ENCODE measurements at places on chromosomes 13 and 19.

- DNase-seq: no peak
Measured at GRCh38 chr19:51161266-51161665, 19.2 kb downstream of the SIGLEC7 start.

- DNase-seq: no peak
Measured at GRCh38 chr13:24650161-24650560, 30.0 kb upstream of the ATP12A start.

- no peak for DNase-seq
Measured at GRCh38 chr19:50562996-50563395, 5.2 kb downstream of the LRRC4B start.

GRCh38 chr13:33838647-33839046 is 20.7 kb downstream of the RFC3 start:
- no peak for DNase-seq

GRCh38 chr13:34416971-34417380 is 525.1 kb upstream of the NBEA start:
- no peak for DNase-seq

GRCh38 chr13:44609137-44609536 is 33.0 kb upstream of the TSC22D1 start:
- no peak for DNase-seq

DNA sequence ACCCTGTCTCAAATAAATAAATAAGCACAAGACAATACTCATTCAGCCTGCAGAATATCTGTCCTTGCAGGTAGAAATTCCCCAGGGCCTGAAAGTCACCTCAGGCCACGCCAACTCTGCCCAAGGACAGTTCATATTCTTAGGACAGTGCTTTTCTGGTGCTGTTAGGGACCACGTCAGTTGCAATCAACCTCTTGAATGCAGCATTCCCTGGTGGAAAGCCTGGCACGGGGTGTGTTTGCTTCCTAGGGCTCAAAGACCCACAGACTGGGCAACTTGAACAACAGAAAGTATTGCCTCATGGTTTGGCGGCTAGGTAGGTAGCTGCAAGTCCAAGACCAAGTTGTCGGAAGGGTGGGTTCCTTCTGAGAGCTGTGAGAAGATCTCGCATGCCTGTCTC is 160.3 kb downstream of the KCTD15 start:
- no peak for DNase-seq

- no peak for DNase-seq
Measured at GRCh38 chr19:46355234-46356148, 8.6 kb downstream of the PPP5C start.

DNA sequence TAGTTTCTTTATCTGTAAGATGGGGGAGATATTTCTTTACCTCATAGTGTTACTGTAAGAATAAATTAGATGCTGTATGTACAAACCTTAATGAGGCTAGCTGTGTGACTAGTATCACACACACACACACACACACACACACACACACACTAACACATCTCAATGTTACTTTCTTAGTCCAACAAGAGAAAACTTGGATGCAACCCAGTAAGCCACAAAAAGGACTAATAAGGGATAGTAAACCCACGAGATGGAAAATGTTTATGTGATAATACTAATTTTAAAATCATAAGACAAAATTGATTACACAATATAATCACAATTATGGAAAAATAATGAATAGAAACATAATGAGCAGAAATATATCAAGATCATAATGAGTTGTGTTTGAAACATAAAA is 437.7 kb upstream of the ZNF507 start:
- no peak for DNase-seq

- DNase-seq: no peak
Measured at GRCh38 chr19:4130744-4131438, 7.0 kb upstream of the MAP2K2 start.

DNA sequence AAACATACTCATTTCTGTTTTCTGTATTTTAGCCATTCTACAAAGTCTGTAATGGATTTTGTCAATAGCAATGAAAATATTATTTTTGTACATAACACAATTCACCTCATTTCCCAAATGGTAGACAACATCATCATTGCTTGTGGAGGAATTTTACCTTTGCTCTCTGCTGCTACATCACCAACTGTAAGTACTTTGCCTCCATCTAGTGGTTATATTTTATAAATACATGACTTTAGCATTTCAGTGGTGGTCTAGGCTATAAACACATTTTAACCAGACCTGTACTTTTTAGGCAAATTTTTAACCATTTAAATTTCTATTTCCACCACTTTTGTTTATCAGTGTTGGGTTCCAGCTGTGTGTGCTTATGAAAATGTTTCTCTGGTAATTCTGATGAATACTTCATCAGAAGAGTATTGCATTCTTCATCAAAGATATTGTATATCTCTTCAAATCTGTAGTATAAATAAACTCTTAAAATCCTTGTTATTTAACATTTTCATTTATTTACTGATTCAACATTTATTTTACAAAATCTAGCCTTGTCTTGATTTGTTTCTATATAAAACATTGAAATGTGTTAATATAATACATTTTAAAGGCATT is 222.4 kb downstream of the NBEA start:
- DNase-seq: no peak

DNA sequence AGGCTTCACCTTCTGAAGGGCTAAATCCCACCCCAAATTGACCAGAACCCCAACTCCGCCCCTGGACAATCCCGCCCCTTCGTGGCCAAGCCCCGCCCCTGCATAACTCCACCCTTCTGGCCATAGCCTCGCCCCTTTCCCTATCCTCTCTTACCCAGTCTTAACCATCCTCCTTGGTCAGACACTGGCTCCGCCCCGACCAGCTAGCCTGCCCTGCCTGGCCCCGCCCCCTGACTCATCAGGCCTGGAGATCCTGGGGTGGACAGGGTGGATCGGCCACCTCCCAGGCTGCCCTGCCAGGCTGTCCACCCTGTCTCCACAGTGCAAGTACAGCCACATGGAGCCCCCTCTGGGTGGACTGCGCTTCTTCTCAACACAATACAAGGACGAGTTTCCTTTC is 8.0 kb upstream of the ZNF358 start:
- no peak for DNase-seq

- DNase-seq: no peak
Measured at GRCh38 chr13:100789968-100790367, 115.4 kb upstream of the TMTC4 start.

- DNase-seq: no peak
Measured at GRCh38 chr19:19169236-19170052, 619 bp downstream of the MEF2B start.

GRCh38 chr19:1366296-1366695 is 17.4 kb upstream of the NDUFS7 start:
- DNase-seq: no peak

DNA sequence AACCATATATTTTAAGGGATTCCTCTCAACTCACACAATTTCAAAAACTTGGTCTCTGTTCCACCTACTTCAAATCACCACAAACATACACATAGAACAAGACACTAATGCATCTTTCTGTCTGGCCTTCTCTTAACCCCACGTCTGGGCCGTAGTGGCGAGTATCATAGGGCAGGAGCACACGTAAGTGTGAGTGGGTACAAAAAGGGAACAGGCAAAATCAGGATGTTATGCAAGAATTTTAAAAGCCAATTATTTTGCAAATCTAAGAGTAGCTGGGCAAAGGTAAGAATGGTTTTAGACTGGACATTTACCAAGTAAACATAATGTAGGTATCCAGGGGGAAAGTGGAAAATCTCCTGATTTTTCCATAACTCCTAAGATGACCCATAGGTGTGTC is 35.1 kb downstream of the MTMR6 start:
- no peak for DNase-seq

GRCh38 chr13:40613192-40613818 is 53.1 kb downstream of the FOXO1 start:
- DNase-seq: no peak

GRCh38 chr19:40371802-40372122 is 18.2 kb downstream of the HIPK4 start:
- no peak for DNase-seq

DNA sequence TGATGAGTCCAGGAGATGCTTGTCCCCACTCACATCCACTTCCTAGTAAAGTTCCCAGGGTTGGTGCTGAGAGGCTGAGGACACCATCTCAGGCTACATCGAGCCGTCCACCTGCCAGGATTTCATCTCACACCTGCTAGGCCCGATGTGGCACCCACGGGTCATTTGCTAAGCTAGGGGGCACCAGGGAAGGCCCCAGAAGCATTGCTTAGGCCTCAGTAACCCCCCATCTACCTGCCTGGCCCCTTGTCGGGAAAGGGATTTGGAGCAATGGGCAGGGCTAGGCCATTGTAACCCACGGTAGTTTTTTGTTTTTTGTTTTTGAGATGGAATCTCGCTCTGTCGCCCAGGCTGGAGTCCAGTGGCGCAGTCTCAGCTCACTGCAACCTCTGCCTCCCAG is 51.8 kb downstream of the F2RL3 start:
- no peak for DNase-seq

DNA sequence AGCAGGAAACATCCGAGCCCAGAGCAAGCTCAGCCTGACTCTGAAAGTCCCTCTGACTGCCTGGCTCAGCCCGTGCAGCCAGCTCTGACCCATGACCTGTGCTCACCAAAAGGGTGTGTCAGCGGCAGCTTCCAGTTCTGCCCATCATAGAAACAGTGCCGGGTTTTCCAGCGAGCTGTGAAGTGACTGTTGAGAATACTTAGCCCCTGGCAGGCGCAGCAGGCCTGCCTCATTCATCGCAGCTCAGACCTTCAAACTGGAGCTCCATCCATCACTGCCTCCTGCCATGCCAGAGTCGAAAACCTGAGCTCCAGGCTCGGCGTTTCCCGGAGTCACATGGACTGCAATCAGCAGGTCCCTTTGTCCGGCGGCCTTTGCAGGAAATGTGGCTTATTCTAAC is 16.3 kb upstream of the GSX1 start:
- no peak for DNase-seq

GRCh38 chr19:41064974-41065569 is 23.2 kb upstream of the CYP2A13 start:
- no peak for DNase-seq

GRCh38 chr19:29255912-29256311 is 43.0 kb upstream of the UQCRFS1 start:
- no peak for DNase-seq

DNA sequence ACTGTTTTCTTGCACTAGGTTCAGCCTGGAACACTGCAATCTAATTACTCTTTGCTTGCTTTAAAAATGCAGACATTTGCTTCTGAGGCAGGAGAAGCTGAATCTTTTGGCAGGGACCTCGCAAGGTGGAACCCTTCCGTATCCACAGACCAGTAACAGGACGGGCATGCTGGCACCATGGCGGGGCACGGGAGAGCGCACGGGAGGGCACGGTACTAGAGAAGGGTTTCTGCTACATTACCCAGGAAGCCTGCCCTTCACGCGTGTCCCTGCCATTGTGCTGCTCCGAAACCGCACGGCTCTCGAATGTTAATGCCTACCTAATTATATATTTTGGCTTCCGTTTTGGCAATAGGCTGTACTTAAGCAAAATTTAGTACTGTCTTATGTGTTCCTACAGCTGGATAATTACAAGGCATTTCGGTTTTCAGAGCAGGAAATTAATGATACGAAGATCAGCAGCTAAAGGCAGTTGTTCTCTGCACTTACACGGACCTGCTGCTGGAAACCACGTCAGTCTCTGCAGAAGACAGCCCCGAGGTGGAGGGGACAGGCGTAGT is 430.4 kb downstream of the IRS2 start:
- no peak for DNase-seq

DNA sequence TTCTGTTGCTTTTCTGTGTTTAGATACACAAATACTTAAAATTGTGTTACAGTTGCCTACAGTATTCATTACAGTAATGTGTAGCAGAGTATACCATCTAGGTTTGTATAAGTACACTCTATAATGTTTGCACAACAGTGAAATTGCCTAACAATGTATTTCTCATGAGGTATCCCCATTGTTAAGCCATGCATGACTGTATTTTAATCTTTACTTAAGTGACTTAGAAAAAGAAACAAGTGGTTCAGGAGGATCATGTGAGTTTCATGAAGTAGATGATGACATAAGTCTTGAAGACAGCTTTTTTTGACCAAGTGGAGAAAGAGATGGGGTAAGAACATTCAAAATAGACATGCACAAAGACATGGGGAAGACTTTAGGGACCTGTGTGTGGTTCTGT is 8.4 kb upstream of the KCTD4 start:
- DNase-seq: no peak

- DNase-seq: no peak
Measured at GRCh38 chr13:99484473-99484872, 16.8 kb upstream of the TM9SF2 start.

DNA sequence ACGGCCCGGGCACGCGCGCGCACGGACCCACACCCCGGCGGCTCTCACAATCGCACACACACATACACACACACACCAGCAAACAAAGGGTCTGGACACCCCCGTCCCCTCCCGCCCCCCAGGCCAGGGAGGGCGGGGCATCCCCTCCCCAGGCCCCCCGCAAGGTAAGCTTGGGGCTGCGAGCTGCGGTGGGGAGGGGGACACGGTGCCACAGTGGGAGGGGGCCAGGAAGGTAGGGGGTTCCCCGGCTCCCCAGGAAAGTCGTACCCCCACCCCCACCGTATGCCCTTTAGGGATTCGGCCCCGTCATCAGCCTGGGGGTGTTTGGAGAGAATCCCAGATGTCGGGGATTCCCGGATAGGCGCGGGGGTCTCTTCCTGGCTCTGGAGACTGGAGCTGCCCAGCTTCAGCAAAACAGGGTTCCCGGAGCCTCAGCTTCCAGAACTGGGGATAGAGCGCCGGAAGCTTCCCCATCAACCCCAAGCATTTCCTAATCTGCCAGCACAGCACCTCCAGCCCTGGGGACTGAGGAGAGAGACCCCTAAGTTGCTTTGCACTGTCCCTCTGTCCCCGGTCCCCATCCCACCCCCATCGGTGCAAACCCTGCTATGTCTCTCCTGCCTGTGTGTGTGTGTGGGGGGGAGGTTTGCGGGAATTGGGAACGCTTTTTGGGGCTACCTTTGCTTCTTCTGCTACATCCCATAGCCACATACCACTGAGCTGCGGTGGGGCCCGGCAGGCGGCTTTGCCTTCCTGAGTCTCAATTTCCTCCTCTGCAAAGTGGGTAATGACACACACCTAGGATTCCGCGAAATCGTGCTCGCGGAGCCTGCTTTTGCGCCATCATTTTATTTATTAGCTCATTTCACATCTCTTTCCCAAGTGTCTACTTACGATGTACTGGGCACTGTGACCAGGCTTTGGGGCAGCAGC is 1.8 kb upstream of the CDC37 start:
- DNase-seq: no peak

DNA sequence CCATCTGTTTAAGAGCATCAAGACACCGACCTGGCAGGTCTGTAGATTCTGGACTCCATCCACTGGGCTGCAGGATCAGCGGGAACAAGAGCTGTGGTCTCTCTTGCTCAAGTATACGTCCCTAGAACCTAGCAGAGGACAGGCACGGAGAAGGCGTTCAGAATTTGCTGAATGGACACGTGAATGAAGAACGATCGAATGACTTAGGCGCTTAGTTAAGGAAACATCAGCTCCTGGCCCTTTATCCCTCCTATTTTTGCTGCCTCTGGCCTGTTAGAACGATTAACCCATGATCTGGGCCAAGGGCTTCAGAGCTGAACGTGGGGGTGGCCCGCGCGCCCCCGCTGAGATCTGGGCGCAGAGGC is 953 bp downstream of the DZIP1 start:
- peak; percentile 34 for DNase-seq

GRCh38 chr19:41929536-41930071 is 1.4 kb upstream of the ERFL start:
- no peak for DNase-seq

- DNase-seq: no peak
Measured at GRCh38 chr19:14545716-14546082, 16.3 kb downstream of the TECR start.

GRCh38 chr19:38081547-38082255 is 142.3 kb downstream of the DPF1 start:
- DNase-seq: no peak

- no peak for DNase-seq
Measured at GRCh38 chr13:100063333-100063732, 25.6 kb upstream of the PCCA start.

All from anterior cingulate cortex (tissue), 58 donors.